ENCODE measurements at places on chromosomes 3 and 15. TPM values are rescaled to one million over a fixed set of nuclear protein-coding genes. Genes with fewer than 3 reads are reported as not detected.

The LCTL gene
- not detected for total RNA-seq

The WNT5A gene
- total RNA-seq: 15.7 TPM

The DLL4 gene
- total RNA-seq: 0.11 TPM

DNA sequence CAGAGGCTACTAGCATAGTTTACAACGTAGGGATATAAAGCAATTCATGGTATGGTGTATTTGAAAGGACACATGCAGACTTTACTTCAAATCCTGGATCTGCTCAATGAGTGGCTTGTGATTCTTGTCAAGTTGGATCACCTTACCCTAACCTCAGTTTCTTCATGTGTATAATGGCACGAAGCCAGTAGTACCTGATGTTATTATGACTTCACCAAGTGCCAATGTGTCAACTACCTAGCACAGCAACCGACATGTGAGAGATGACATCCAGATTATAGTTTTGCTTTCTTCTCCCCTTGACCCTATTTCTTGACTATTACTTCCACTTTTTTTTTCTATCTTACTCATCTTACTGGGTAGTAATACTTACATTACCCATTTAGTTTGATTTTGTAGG, 304.5 kb downstream of the RBMS3 start:
- peaks cover 20% of the 10 kb centered on the region for H3K4me1 ChIP-seq
- H3K36me3 ChIP-seq: no peaks in the 10 kb centered on the region
- no peak for DNase-seq
- no peaks in the 10 kb centered on the region for H3K27me3 ChIP-seq
- H3K4me3 ChIP-seq: no peak overlapping the region

DNA sequence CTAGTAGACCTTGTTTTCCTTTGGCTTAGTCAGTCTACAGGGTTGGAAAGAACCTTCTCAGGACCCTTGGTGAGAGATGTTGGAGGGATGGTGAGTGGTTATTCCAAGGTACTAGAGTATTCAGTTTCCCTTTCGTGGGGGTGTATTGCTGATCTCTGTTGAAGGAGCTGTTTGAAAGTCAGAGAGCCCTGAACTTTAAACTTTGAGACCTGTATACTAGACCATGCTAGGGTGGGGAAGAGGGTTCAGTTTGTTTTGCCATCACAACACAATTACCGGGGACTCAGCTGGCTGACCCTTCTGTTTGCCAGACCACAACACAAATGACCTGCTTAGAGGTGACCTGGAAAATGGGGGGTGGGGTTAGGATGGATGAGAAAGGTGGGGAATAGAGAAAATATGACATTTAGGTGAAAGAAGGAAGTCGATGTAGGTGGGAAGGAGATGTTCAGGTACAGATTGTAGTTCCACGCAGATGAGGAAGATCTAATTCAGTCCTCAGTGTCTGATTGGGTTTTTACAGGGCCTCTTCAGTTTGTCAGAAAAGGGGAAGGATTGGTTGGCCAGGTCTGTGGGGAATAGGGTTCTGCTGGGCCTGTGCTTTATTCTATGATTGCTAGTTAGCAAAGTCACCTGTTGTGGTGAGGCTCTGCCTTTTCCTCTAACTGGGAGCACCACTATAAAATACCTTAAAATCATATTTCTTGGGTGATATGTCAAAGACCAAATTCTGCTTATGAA, 6.8 kb downstream of the UBE2E2 start:
- H3K27me3 ChIP-seq: peaks cover 16% of the 10 kb centered on the region
- H3K4me1 ChIP-seq: no peaks in the 10 kb centered on the region
- H3K27ac ChIP-seq: no peak overlapping the region
- no peak overlapping the region for H3K4me3 ChIP-seq

DNA sequence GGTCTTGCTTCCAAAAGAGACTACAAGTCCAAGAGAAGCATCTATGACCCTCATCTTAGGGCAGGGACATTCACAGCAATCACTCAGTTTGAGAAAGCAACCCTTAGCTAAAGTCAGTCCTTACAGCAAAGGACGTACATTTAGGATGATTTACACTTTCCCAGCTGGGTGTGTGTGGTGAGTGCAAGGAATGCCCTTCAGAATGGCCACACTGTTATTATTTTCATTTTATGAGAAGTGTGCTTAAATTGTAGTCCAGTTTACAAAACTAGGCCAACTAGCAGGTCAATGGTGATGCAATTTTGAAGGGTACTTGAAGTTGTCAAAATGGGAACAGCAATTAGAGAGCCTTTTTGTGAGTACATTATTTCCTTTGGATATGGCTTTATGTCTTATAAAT, 26.0 kb upstream of the CCK start:
- no peaks in the 10 kb centered on the region for H3K4me1 ChIP-seq
- no peak overlapping the region for H3K4me3 ChIP-seq
- no peak for DNase-seq
- no peak overlapping the region for H3K27ac ChIP-seq
- H3K36me3 ChIP-seq: no peaks in the 10 kb centered on the region

- no peak overlapping the region for H3K27ac ChIP-seq
- DNase-seq: no peak
- H3K36me3 ChIP-seq: no peaks in the 10 kb centered on the region
Observed at GRCh38 chr15:27665002-27665401, 434.1 kb downstream of the OCA2 start.

- H3K27me3 ChIP-seq: no peaks in the 10 kb centered on the region
- no peaks in the 10 kb centered on the region for H3K36me3 ChIP-seq
- H3K4me3 ChIP-seq: no peak overlapping the region
- no peak overlapping the region for H3K27ac ChIP-seq
- DNase-seq: no peak
Observed at GRCh38 chr15:41183581-41183980, 47.0 kb downstream of the EXD1 start.

DNA sequence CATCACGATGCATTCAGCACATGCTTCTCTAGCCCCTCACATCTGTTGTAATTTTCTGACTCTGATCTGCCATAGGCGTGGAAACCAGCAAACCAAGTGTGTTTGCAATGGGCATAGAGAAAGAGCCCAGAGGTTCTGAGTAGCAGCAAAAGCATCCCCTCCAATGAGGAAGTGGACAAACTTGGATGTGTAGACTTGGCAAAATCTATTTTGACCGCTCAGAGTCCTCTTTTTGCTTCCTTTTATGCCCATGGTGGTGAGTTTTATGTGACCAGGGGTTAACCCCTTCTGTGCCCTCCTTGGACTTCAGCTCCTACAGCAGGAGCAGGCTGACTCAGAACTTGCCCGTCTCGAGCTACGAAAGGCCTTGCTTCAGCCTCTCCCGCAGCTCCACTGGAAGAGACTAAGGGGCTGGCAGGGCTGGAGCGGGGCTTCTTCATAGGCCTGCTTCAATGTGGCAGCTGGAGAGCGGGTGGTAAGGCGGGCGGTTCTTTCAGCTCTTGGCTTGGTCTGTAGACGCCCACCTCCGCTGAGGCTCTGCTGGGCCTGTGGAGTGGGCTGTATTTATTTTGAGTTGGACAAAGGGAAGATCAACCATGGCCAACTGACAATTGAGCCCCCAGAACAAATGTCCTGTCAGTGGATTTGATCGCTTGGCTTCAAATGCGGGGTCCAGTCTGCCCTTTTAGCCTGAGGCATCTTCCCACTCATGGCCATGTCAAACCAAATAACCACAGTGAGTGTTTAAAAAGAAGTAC, 6.5 kb upstream of the ETV5 start:
- H3K27me3 ChIP-seq: no peaks in the 10 kb centered on the region
- no peaks in the 10 kb centered on the region for H3K36me3 ChIP-seq
- DNase-seq: no peak
- no peak overlapping the region for H3K27ac ChIP-seq

GRCh38 chr3:64627471-64628321, 60.1 kb downstream of the ADAMTS9 start:
- H3K4me3 ChIP-seq: no peak overlapping the region
- H3K27ac ChIP-seq: peak overlapping the region; percentile 37
- no peaks in the 10 kb centered on the region for H3K27me3 ChIP-seq
- no peaks in the 10 kb centered on the region for H3K4me1 ChIP-seq
- DNase-seq: peak; percentile 76

- DNase-seq: no peak
- H3K4me1 ChIP-seq: peaks cover 25% of the 10 kb centered on the region
- H3K27ac ChIP-seq: peak overlapping the region; percentile 33
- H3K27me3 ChIP-seq: no peaks in the 10 kb centered on the region
- peak overlapping the region; percentile 23 for H3K4me3 ChIP-seq
Observed at GRCh38 chr3:4986175-4986781, 7.0 kb downstream of the BHLHE40 start.

- H3K27ac ChIP-seq: no peak overlapping the region
- H3K36me3 ChIP-seq: peaks cover 20% of the 10 kb centered on the region
- H3K27me3 ChIP-seq: no peaks in the 10 kb centered on the region
- H3K4me3 ChIP-seq: no peak overlapping the region
Observed at GRCh38 chr15:25342629-25343028, 96.2 kb downstream of the UBE3A start.

All from A673 (cell line).